Kidney (tissue), 22 donors: ENCODE measurements at places on chromosomes 4 and X. TPM values are rescaled to one million over a fixed set of nuclear protein-coding genes. Genes with fewer than 3 reads are reported as not detected.

- no peak for DNase-seq
- no peak overlapping the region for H3K27ac ChIP-seq
- H3K4me1 ChIP-seq, result no peaks in the 10 kb centered on the region
- H3K36me3 ChIP-seq, result no peaks in the 10 kb centered on the region
- no peaks in the 10 kb centered on the region for H3K27me3 ChIP-seq
Observed at GRCh38 chrX:85561231-85561630, 181.8 kb upstream of the POF1B start.

GRCh38 chr4:184854673-184855072 lies 28.9 kb upstream of the ACSL1 start:
- no peak for DNase-seq
- no peaks in the 10 kb centered on the region for H3K4me1 ChIP-seq
- H3K4me3 ChIP-seq, result no peak overlapping the region
- H3K36me3 ChIP-seq, result no peaks in the 10 kb centered on the region

GRCh38 chr4:138831948-138832347 lies 183.6 kb upstream of the NOCT start:
- no peak overlapping the region for H3K4me3 ChIP-seq
- no peak overlapping the region for H3K27ac ChIP-seq
- no peaks in the 10 kb centered on the region for H3K27me3 ChIP-seq
- H3K36me3 ChIP-seq, result no peaks in the 10 kb centered on the region
- no peaks in the 10 kb centered on the region for H3K4me1 ChIP-seq

DNA sequence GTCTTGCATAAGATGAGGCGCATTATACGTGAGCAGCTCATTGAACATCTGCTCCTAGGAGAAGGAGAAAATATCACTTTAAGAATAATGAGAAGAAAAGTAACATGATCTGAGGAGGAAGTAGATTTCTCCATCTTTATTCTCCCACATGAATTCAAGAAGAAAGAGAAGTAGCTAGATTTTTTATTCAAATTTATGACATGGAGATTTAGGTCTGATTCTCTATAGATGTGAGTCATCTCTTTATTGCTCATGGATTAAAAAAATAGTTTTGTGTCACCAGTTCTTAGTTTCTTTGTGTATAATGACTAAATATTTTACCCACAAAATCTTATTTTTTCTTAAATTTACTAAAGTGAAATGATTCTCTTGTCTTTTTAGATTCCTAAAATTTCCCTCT lies 40.4 kb downstream of the HPGDS start:
- no peaks in the 10 kb centered on the region for H3K27me3 ChIP-seq
- H3K4me1 ChIP-seq, result no peaks in the 10 kb centered on the region
- H3K4me3 ChIP-seq, result no peak overlapping the region
- no peaks in the 10 kb centered on the region for H3K36me3 ChIP-seq

DNA sequence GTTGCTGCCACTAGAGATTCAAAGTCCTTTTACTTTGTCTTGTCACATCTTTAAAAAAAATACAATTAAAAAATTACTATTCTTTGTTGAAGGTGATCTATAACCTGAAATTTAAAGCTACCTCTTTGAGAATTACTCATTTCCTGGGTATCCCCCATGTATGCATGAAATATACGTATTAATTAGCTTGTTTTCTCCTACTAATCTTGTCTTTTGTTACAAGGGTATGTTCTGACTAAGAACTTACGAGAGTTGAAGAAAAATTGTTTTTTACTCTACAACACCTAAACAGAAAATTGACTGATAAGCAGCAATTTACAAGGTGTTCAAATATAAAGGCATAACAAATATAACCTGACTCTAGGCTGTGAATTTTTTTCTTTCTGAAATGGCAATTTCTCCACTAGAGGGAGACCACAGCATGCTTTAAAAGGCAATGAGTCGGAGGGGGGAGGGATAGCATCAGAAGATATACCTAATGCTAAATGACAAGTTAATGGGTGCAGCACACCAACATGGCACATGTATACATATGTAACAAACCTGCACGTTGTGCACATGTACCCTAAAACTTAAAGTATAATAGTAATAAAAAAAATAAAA lies 249.6 kb downstream of the OPHN1 start:
- H3K4me3 ChIP-seq, result no peak overlapping the region
- H3K36me3 ChIP-seq, result no peaks in the 10 kb centered on the region
- no peaks in the 10 kb centered on the region for H3K27me3 ChIP-seq
- no peak for DNase-seq
- no peaks in the 10 kb centered on the region for H3K4me1 ChIP-seq

DNA sequence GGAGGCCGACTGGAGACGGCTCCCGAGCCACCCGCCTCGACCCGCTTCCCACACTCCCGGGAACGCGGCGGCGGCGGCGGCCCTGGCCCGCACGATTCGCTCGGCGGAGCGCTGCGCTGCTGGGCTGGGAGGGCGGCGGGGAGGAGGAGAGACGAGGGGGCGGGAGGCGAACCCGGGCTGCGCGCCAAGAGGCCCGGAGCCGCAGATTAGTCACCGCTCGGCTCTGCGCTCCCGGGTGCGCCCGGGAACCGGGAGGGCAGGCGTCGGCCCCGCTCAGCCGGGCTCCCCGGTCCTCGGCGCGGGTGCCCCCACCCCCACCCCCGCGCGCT lies 11.2 kb upstream of the BCOR start:
- peaks cover 2% of the 10 kb centered on the region for H3K27me3 ChIP-seq
- H3K36me3 ChIP-seq, result no peaks in the 10 kb centered on the region
- peak overlapping the region; percentile 87 for H3K27ac ChIP-seq

GRCh38 chr4:1310796-1311631 lies 21.3 kb downstream of the MAEA start:
- DNase-seq, result peak; percentile 77
- H3K27me3 ChIP-seq, result no peaks in the 10 kb centered on the region
- H3K27ac ChIP-seq, result no peak overlapping the region
- H3K4me1 ChIP-seq, result no peaks in the 10 kb centered on the region
- peaks cover 10% of the 10 kb centered on the region for H3K36me3 ChIP-seq

DAPP1 gene
- 0.34 TPM for polyA plus RNA-seq

ARSJ gene
- 3.6 TPM for polyA plus RNA-seq

TENM3 gene
- polyA plus RNA-seq, result 0.58 TPM

STBD1 gene
- 1.3 TPM for polyA plus RNA-seq

SLC7A11 gene
- 0.04 TPM for polyA plus RNA-seq

ETDC gene
- not detected for polyA plus RNA-seq

VSIG4 gene
- polyA plus RNA-seq, result 15.9 TPM
